ENCODE measurements at places on chromosomes 1 and 21.

DNA sequence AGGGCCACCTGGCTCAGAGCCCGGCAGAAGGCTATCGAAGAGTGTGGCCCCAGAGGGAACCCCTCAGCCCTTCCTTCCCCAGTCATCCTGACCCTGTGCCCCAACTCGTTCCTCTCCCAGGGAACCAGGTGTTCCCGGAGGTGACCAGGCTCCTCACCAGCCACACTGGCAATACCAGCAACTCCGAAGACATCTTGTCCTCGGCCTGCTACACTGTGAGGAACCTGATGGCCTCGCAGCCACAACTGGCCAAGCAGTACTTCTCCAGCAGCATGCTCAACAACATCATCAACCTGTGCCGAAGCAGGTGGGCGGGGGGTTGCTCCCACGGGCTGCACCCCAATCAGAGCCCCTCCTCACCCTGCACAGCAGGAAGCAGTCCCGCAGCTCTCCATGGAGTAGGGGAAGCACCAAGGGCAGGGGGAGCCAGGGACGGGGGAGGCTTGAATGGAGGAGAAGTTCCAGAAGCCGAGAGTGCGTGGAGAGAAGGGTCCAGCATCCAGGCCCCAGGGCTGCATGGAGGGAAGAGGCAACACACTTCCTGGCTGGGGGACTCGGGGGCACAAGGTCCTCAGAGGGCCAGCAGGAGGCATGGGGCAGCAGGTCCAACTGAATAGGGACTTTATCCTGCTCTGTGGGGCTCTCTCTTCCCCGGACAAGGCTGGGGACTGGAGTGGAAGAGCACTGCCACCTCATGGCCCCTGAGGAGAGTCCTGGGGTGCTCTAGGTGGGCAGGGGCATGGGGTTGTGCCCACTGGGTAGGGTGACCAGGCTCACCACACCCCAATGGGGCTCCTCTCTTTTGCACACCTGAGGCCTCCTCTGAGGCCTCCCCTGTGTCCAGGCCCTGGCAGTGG lies 41.7 kb downstream of the PKP1 start:
- H3K4me3 ChIP-seq, result no peak overlapping the region
- no peaks in the 10 kb centered on the region for H3K36me3 ChIP-seq
- H3K27ac ChIP-seq, result no peak overlapping the region
- H3K4me1 ChIP-seq, result peaks cover 16% of the 10 kb centered on the region
- DNase-seq, result no peak

DNA sequence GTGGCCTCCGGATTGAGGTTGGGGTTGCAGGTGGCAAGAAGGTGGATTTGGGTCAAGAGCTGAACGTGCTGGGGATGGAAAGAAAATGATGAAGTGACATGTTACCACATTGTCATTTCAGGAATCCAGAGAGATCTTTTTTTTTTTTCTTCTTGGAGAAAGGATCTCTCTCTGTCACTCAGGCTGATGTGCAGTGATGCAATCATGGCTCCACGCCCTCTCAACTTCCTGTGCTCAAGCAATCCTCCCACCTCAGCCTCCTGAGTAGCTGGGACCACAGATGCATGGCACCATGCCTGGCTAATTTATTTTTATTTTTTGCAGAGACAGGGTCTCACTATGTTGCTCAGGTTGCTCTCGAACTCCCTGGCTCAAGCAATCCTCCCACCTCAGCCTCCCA lies 80.6 kb downstream of the GON4L start:
- H3K36me3 ChIP-seq, result peaks cover 90% of the 10 kb centered on the region
- no peak overlapping the region for H3K27ac ChIP-seq
- no peak for DNase-seq
- H3K4me3 ChIP-seq, result no peak overlapping the region

GRCh38 chr1:58107943-58108342 lies 438.6 kb downstream of the OMA1 start:
- no peak for DNase-seq
- H3K36me3 ChIP-seq, result no peaks in the 10 kb centered on the region
- H3K4me1 ChIP-seq, result no peaks in the 10 kb centered on the region
- H3K27me3 ChIP-seq, result peaks cover 14% of the 10 kb centered on the region
- H3K4me3 ChIP-seq, result no peak overlapping the region
- H3K27ac ChIP-seq, result no peak overlapping the region

DNA sequence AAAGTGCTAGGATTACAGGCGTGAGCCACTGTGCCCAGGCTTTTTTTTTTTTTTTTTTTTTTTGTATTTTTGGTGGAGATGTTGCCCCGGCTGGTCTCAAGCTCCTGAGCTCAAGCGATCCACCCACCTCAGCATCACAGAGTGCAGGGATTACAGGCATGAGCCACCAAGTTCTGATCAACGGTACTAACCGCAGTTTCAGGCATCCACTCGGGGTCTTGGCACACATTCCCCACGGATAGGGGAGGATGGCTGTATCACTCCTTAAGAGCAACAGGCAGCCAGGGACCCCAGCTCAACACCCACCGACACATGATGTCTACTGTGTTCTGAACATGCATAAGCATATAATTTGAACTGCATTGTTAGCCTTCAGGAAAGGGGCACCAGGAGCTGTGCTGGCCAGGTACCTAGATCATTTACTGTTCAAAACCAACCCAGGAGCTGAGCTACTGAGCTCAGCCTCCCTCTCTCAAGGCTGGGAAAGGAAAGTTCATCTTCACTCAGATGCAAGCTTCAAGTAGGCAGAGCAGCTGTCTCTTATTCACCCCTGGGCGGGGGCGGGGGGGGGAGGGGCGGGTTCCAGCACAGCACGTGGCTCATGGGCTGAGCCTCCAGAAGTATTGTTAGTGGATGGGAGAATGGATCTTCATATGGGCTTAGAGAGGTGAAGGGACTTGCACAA lies 24.7 kb downstream of the CAPZB start:
- H3K4me3 ChIP-seq, result no peak overlapping the region
- H3K4me1 ChIP-seq, result peaks cover 93% of the 10 kb centered on the region
- no peaks in the 10 kb centered on the region for H3K36me3 ChIP-seq

DNA sequence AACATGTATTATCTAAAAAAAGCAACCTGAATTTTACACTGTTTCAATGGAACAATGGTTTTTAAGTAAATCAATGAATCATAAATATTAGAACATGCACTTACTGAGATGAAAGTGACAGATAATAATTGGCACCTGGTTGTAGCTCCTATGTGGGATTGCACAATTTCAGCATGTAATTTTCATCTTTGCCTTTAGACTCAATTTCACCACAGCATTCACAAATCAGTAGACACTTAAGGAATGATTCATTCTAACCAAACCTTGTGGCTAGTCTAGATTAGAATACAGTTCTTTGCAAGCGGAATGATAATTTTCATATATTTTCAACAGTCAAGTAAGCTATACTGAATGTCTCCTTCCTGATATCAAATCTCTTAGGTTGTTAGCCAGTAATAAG lies 853.4 kb downstream of the KCNT2 start:
- H3K27me3 ChIP-seq, result no peaks in the 10 kb centered on the region
- H3K36me3 ChIP-seq, result no peaks in the 10 kb centered on the region
- no peak overlapping the region for H3K27ac ChIP-seq
- DNase-seq, result no peak
- no peaks in the 10 kb centered on the region for H3K4me1 ChIP-seq

DNA sequence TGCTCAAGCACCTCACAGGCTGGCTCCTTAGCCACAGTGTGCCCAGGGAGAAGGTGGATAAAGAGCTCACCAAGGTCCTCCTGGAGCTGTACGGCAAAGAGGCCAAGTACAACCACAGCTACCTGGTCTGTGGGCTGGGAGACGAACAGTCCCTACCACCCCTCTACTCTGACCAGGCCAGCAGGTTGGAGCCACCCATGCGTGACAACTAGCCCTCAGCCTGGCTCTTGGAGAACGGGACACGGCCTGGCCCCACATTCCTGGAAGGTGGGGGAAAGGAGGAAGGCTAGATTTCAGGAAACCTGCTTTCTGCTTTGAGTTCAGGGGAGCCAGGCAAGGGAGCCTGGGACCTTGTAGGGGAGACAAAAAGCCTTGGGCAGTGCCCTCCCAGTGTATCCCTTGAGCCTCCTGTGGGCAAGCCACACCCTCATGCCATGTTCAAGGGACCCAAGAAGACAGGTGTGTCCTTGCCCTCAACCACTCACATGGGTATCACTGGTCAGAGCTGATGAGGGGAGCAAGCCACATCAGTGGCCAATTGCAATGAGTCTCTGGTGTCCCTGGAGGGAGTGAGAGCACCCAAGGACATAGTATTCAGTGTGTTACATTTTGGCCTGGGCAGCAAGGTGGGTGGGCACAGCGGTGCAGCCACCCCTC lies 27.6 kb downstream of the LUZP1 start:
- no peak for DNase-seq
- no peaks in the 10 kb centered on the region for H3K36me3 ChIP-seq
- peaks cover 12% of the 10 kb centered on the region for H3K4me1 ChIP-seq
- no peaks in the 10 kb centered on the region for H3K27me3 ChIP-seq
- H3K4me3 ChIP-seq, result no peak overlapping the region
- H3K27ac ChIP-seq, result no peak overlapping the region

GRCh38 chr1:192358402-192358801 lies 41.6 kb downstream of the RGS21 start:
- H3K27me3 ChIP-seq, result no peaks in the 10 kb centered on the region
- no peak for DNase-seq
- no peaks in the 10 kb centered on the region for H3K4me1 ChIP-seq
- H3K4me3 ChIP-seq, result no peak overlapping the region
- no peaks in the 10 kb centered on the region for H3K36me3 ChIP-seq
- H3K27ac ChIP-seq, result no peak overlapping the region
